Mesothelial cell of epicardium (in vitro differentiated cells): ENCODE measurements at places on chromosomes 13 and 19. TPM values are rescaled to one million over a fixed set of nuclear protein-coding genes. Genes with fewer than 3 reads are reported as not detected.
A peak's percentile ranks its signal among the peaks of the same experiment; 100 is the strongest.

DNA sequence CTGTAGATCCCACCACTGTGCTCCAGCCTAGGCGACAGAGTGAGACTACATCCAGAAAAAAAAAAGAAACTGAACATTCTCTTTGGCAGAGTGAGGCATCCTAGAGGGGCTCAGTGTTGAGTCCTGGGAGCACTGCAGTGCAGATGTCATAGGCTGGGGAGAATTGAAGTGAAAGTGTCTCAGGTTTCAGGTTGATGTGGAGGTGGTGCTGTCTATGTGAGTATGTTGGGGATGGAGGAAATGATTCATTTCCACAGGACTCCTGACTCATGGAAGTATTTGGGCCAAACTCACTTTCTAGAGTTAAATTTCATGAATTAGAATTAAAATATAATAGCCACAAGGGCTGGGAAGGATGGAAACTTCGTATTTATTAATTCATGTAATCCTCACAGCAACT is 134.4 kb upstream of the TSC22D1 start:
- peaks cover 5% of the 10 kb centered on the region for H3K36me3 ChIP-seq
- H3K4me3 ChIP-seq, result no peak overlapping the region
- no peak overlapping the region for H3K27ac ChIP-seq
- DNase-seq, result no peak

DNA sequence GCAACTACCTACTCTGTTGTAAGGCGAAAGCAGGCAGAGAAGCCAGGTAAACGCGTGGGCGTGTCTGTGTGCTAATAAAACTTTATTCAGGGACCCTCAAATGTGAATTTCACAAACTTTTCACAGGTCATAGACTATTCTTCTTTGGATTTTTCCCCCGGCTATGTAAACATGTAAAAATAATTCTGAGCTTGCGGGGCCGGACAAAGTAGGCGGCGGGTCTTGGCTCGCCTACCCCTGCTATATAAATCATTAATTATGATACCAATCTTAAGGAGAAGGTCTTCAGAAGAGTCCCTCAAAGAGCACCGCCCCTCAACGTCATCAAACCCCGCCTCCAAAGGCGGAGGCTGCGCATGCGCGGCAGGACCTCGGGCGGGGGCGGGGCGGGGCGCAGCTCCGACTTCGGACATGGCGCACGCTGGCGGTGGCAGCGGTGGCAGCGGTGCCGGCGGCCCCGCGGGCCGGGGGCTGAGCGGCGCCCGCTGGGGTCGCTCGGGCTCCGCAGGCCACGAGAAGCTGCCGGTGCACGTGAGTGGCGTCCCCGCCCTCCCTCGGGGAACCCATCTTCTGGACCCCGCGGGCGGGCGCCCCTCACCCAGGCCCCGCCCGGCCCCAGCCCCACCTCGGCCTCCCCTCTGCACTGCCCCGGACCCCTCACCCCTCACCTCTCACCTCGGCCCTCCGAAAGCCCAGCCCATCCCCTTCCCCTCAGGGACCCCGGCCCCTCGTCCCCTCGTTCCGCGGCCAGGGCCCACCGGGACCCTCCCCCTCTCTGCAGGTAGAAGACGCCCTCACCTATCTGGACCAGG is at the start of gene SIN3B:
Gene SIN3B, plus strand, starts transcription at position 389 of the 812 bp plus-strand sequence. Its CDS starts 23 bp downstream, at position 412.
- peak; percentile 88 for DNase-seq
- peaks cover 18% of the 10 kb centered on the region for H3K36me3 ChIP-seq
- H3K27me3 ChIP-seq, result no peaks in the 10 kb centered on the region
- H3K4me3 ChIP-seq, result peak within 1 kb of the TSS; percentile 88
- peak within 1 kb of the TSS; percentile 89 for H3K27ac ChIP-seq

SEMA6B gene
- total RNA-seq, result 6.5 to 6.9 TPM (median 6.8 TPM) in 3 replicates

GRCh38 chr13:52780092-52780491 is 40.5 kb upstream of the CNMD start:
- H3K27ac ChIP-seq, result no peak overlapping the region
- no peaks in the 10 kb centered on the region for H3K36me3 ChIP-seq
- H3K27me3 ChIP-seq, result peaks cover 11% of the 10 kb centered on the region
- H3K4me3 ChIP-seq, result no peak overlapping the region
- H3K4me1 ChIP-seq, result no peaks in the 10 kb centered on the region
- DNase-seq, result no peak

DNA sequence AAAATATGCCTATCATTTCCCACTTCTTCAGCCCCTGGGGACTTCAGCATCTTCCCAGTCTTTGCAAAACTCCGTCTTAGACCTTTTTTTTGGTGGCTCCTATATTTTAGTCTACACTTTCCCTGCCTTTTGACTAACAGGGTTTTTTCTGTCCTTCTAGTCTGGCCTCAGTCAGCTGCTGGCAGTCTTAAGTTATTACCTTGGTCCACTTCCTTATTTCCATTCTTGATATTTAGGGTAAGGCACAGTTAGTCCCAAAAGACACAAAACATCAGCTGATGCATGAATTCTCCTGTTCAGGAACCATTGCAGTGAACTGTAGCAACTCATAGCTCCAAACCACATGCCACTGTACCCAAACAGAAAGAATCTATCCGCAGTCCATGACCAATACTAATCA is 234.6 kb upstream of the RFC3 start:
- no peak overlapping the region for H3K27ac ChIP-seq
- H3K36me3 ChIP-seq, result no peaks in the 10 kb centered on the region
- no peaks in the 10 kb centered on the region for H3K27me3 ChIP-seq
- no peaks in the 10 kb centered on the region for H3K4me1 ChIP-seq
- DNase-seq, result no peak

FGF21 gene
- not detected in 3 replicates for total RNA-seq

ZNF816 gene
- total RNA-seq, result 14.8 to 16.8 TPM (median 15.7 TPM) in 3 replicates

ATP1A3 gene
- 0.45 TPM in 1 of 3 replicates, not detected in the others for total RNA-seq

DNA sequence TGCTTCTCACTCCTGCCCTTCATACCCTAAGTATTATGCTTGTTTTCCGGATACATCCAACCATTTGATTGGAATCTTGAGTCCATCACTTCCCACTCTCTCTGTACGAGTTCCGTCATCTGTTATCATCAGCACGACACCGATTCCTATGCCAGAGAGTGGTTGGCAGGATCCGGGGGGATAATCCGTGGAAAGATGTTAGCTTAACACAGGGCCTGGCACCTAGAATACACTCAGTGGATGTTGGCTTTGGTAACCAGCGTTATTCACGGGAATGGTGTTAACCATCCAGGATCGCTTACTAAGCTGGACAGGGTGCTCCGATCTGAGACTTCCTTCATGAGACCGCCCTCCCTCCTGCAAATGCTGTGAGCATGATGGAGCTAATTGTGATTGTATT is 12.4 kb downstream of the VSTM2B start:
- H3K27ac ChIP-seq, result no peak overlapping the region
- H3K27me3 ChIP-seq, result peaks cover 57% of the 10 kb centered on the region
- no peak overlapping the region for H3K4me3 ChIP-seq
- DNase-seq, result no peak

DNA sequence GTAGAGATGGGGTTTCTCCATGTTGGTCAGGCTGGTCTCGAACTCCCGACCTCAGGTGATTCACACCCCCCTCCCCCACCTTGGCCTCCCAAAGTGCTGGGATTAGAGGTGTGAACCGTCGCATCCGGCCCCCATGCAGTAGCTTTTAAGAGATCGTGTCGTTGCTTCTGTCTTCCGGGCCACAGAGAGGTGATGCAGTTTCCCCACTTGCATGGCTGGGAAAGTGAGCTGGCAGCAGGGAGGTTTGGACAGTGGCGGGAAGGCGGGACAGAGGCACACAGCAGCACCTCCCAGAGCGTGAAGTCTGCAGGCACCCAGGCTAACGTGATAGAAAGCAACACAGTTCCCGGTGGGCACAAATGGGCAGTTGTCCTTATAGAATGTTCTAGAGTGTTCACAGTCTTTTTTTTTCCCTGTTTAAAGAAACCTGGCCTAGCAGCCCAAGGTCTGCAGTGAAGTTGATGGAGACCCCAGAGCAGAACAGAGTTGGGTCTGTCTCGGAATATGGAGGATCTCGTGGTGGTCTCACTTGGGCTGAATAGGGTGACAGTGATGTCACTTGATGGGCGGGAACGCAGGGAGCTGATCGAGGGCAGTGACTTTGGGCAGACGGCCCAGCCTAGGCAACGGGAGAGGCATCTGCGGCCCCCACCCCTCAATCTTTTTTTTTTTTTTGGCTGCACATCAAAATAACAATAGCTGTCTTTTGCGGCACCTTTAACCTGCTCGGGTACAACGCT is 4.9 kb downstream of the UHRF1 start:
- peaks cover 3% of the 10 kb centered on the region for H3K36me3 ChIP-seq
- H3K4me1 ChIP-seq, result peaks cover 32% of the 10 kb centered on the region
- H3K27ac ChIP-seq, result peak overlapping the region; percentile 87
- no peaks in the 10 kb centered on the region for H3K27me3 ChIP-seq

GRCh38 chr19:40585241-40585981 is 8.7 kb downstream of the SHKBP1 start:
- H3K27ac ChIP-seq, result no peak overlapping the region
- H3K4me3 ChIP-seq, result no peak overlapping the region
- H3K36me3 ChIP-seq, result peaks cover 32% of the 10 kb centered on the region
- no peaks in the 10 kb centered on the region for H3K27me3 ChIP-seq
- no peak for DNase-seq

- no peaks in the 10 kb centered on the region for H3K27me3 ChIP-seq
- peaks cover 26% of the 10 kb centered on the region for H3K4me1 ChIP-seq
- peak overlapping the region; percentile 75 for H3K27ac ChIP-seq
- no peaks in the 10 kb centered on the region for H3K36me3 ChIP-seq
Measured at GRCh38 chr13:21079761-21080592, 18.6 kb upstream of the LATS2 start.
